ENCODE measurements at places on chromosomes 2 and 18. TPM values are rescaled to one million over a fixed set of nuclear protein-coding genes. Genes with fewer than 3 reads are reported as not detected.

CAPN14 gene
- 0.08 TPM for total RNA-seq

TSGA10 gene
- total RNA-seq: 1.4 TPM

CIB4 gene
- total RNA-seq: not detected

GULP1 gene
- total RNA-seq: 44.2 TPM

NOSTRIN gene
- not detected for total RNA-seq
